ENCODE measurements at places on chromosomes 13 and 19. TPM values are rescaled to one million over a fixed set of nuclear protein-coding genes. Genes with fewer than 3 reads are reported as not detected.
A peak's percentile ranks its signal among the peaks of the same experiment; 100 is the strongest.

DNA sequence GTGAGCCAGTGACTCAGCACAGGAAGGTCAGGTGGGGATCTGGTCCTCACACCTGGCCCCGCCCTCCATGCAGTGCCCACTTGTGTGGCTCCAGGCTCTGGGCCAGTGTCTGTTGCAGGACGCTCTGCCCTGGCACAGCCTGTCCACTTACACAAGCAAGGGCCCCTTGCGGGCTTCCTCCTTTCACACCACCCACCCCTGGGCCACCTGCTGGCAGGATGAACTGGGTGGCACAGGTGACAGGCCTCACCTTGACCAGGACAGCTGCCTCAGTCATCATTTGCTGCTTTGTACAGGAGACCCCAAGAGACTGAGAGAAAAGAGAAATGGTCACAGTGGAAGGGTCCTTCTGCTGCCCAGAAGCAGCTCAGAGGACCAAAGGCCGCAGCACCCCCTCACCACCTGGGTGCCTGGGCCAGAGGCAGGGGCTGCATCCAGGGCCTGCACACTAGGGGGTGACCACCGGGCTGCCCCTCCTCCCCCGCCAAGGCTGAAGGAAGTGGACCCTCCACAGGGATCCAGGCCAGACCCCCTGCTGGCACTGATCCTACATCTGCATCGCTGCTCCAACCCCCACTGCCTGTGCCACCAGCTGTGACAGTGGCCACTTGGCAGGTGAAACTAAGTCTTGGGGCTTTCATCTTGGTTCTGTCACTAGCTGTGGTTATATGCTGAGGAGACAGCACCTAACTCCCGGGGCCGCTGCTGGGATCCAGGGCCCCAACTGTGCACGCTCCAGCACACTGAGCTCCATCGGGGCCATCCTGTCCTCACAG lies 110.3 kb downstream of the TUBA3C start:
- DNase-seq = no peak

GRCh38 chr19:49528211-49528771 lies 488 bp downstream of the RCN3 start:
- peak; percentile 67 for DNase-seq

- DNase-seq = peak; percentile 60
Measured at GRCh38 chr19:14114854-14115253, 2.7 kb downstream of the PRKACA start.

- no peak for DNase-seq
Measured at GRCh38 chr13:30415430-30416030, 6.8 kb upstream of the UBE2L5 start.

DNA sequence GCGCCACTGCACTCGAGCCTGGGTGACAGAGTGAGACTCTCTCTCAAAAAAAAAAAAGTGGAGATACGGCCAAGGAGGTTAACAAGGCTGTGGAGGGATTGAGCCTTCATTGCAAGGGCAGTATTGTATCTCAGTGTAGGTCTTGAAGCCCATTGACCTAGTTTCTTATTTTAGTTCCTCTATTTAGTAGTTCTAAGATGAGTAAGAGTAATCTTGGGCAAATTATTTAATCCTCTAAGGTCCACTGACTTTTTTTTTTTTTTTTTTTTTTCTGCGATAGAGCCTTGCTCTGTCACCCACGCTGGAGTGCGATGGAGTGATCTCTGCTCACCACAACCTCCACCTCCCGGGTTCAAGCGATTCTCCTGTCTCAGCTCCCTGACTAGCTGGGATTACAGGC lies 14.3 kb upstream of the ILF3 start:
- DNase-seq = no peak

DNA sequence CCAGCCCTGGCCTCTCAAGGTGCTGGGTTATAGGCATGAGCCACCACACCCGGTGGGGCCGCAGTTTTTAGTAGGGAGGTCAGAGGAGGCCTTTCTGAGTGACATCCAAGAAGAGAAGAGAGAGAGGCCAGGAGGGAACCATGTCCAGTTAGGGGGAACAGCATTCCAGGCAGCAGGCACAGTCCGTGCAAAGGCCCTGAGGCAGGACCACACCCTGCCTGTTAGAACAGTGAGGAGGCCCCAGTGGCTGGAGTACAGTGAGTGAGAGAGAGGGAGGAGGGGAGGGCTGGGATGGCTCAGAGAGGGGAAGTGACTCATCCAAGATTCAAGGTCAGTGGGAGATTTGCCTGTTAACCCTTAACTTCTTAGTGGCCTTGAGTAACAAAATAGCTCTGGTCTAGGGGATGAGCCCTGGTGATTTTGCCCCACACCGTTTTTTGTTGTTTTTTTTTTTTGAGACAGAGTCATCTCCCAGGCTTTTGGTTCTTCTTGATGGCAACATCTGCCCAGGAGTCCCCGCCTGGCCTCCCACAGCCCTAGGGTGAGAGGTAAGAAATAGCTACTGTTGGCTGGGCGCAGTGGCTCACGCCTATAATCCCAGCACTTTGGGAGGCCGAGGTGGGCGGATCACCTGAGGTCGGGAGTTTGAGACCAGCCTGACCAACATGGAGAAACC lies 2.7 kb upstream of the PLIN3 start:
- peak; percentile 56 for DNase-seq

DNA sequence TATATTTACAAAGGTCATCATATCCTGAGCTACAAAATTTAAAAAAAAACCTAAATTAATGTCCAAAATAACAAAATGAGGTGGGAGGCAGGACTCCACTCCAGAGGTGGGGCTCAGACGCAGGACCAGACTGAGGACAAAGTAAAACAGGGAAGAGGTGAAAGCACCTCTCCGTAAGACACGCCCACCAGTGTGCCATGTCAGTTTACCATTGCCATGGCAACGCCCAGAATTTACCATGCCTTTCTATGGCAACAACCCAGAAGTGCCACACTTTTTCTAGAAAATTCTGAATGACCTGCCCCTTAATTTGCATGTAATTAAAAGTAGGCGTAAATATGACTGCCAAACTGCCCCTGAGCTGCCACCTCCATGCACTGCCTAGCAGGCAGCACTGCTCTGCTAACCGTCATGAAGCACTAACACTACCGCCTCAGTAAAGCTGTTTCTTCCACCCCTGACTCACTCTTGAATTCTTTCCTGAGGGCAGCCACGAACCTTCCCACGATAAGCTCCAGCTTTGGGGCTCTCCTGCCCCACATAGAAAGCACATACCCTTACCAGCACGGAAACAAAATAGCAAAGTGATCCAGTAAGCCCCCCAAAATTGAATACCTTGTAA lies 22.3 kb upstream of the PDCD5 start:
- DNase-seq = no peak

DNA sequence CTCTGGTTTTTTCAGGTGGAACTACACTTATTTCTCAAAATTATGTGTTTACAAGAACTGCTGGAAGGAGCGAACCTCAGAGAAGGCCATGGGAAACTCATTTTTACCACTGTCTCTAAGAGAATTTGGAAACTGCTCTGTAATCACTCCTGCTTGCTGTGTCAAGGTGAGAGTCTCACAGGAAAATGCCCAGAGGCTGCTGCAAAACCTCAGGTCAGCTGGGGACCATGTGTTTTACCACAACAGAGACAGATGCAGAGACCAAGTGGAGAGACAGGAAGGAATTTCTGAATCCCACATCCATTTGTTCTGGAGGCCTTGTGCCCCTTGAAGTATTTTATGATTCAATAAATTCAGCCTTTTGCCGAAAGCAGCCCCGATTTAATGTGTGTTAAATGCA lies 743.8 kb upstream of the SLC10A2 start:
- no peak for DNase-seq

Gene GDF15
- 70.0 TPM for total RNA-seq

Gene GPR42
- not detected for total RNA-seq

Gene SPACA7
- total RNA-seq = not detected

Gene EVI5L
- total RNA-seq = 7.0 TPM

Measured in lung microvascular endothelial cell (primary cell).